ENCODE measurements at places on chromosomes 6 and 20. TPM values are rescaled to one million over a fixed set of nuclear protein-coding genes. Genes with fewer than 3 reads are reported as not detected.

GRCh38 chr20:52843425-52843824 is 128.7 kb upstream of the TSHZ2 start:
- DNase-seq: no peak

Gene KCNQ2
- total RNA-seq: 1.2 TPM

Gene COX4I2
- 4.1 TPM for total RNA-seq

- no peak for DNase-seq
Observed at GRCh38 chr6:160634706-160635105, 29.4 kb downstream of the LPA start.

Gene FOXC1
- 15.3 TPM for total RNA-seq

- DNase-seq: no peak
Observed at GRCh38 chr20:2417213-2417541, 36.5 kb downstream of the TGM6 start.

DNA sequence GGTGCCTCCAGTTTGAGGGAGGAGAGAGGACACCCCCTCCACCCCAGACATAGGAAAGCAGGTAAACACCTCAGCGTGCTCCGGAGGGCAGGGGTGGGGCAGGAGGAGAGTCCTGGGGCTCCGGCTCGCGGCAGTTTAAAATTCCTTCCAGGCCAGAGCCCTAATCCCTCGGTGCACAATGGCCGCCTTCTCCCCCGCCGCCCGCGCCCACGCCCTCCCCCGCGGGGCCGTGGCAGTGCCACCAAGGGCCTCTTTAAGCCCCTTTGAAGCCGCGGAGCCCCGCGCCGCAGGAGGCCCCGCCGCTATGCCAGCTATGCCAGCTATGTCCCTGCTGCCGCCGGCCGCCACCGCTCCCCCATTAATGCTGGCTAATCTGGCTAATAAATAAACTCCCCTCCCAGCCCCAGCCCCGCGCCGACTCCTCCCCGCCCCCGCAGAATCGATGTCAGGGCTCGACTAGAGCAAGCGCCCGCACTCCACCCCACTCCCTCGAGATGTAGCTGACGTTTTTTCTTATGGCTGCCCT is 125.1 kb downstream of the MRPL14 start:
- DNase-seq: no peak

GRCh38 chr6:18577491-18577890 is 190.3 kb downstream of the RNF144B start:
- no peak for DNase-seq

Gene CALHM6
- 3.4 TPM for total RNA-seq

Gene WFDC5
- 5.2 TPM for total RNA-seq

GRCh38 chr6:31687321-31687720 is 6.5 kb upstream of the LY6G5C start:
- no peak for DNase-seq

Gene EFCAB8
- total RNA-seq: not detected

DNA sequence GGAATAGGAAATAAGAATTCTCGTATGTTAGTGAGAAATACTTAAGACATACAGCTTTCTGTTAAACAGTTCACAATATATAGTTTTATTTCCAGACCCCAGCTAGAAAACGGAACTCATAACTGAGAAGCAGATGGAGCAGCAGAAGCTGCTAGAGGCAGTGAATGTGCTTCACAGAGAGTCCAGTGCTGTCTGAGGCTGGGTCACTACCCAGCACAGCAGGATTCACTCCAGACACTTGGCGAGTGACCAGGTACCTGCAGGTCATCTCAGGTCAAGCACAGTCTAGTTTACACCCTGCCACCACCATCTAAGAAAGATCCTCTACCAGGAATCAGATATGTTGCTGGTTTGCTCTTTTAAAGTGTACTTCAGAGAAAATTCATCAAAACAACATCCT is 243.1 kb upstream of the RAB32 start:
- DNase-seq: no peak

- DNase-seq: peak; percentile 61
Observed at GRCh38 chr20:9093218-9093957, 24.5 kb downstream of the PLCB4 start.

DNA sequence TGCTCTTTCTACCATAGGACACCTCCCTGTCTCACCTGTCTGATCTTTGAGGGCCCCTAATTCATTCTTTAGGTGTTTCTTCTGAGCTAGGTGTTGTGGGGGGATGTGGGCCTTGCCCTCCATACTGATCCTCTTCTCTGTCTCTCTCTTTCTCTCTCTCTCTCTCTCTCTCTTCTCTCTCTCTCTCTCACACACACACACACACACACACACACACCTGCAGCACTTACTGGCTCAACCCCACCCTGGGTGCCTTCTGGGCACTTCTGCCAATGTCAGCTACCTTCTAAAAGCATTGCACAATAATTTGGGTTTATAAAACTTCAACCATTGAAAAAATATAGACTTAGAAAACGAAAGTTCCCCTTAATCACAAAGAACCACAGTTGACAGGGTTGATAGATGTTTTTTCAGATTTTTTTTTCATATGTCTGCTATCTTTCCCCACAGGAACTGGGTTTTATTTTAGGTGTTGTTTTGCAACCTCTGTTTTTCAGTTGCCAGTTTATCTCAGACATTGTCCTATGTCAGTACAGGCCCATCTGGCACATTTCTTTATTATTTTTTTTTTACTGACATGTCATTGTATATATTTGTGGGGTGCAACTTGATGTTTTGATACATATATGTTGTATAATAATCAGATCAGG is 28.1 kb downstream of the PKIG start:
- DNase-seq: no peak

DNA sequence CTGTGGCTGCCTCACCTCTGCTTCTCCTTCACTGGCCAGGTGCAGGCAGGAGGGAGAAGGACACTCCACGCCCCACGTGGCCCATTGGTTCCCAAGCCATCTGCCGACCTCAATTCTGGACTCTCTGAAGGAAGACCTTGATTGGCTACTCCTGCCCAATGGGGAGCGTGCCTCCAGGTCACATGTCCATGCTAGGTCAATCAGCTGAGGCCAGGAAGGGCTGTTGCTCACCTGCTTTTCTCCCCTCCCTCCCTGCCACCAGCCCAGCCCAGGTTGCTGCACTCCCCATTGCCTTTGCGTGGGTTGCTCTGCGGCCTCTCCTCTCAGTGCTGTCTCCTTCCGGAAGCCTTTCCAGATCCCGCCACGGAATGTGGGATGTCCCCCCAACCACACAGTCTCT is 21.9 kb upstream of the CDH4 start:
- no peak for DNase-seq
